Left ventricle myocardium inferior (tissue), 1 donor: ENCODE measurements at places on chromosomes 7 and 10.

GRCh38 chr7:129644634-129645230 lies 33.2 kb downstream of the NRF1 start:
- DNase-seq: no peak
- H3K4me3 ChIP-seq: no peak overlapping the region
- no peak overlapping the region for H3K27ac ChIP-seq
- H3K36me3 ChIP-seq: no peaks in the 10 kb centered on the region
- H3K27me3 ChIP-seq: no peaks in the 10 kb centered on the region

- no peaks in the 10 kb centered on the region for H3K4me1 ChIP-seq
- H3K27me3 ChIP-seq: peaks cover 23% of the 10 kb centered on the region
- peak; percentile 13 for DNase-seq
- no peak overlapping the region for H3K4me3 ChIP-seq
These were observed 20.5 kb downstream of the YKT6 start for GRCh38 chr7:44221231-44221791.

- H3K27me3 ChIP-seq: no peaks in the 10 kb centered on the region
- no peak overlapping the region for H3K27ac ChIP-seq
- DNase-seq: no peak
- peaks cover 5% of the 10 kb centered on the region for H3K4me1 ChIP-seq
- H3K4me3 ChIP-seq: no peak overlapping the region
These were observed 82.5 kb downstream of the RNLS start for GRCh38 chr10:88500656-88501055.

- H3K27me3 ChIP-seq: no peaks in the 10 kb centered on the region
- H3K36me3 ChIP-seq: no peaks in the 10 kb centered on the region
- H3K27ac ChIP-seq: peak overlapping the region; percentile 79
- peaks cover 78% of the 10 kb centered on the region for H3K4me1 ChIP-seq
- no peak for DNase-seq
These were observed 66.2 kb downstream of the CTBP2 start for GRCh38 chr10:125093974-125094705.

DNA sequence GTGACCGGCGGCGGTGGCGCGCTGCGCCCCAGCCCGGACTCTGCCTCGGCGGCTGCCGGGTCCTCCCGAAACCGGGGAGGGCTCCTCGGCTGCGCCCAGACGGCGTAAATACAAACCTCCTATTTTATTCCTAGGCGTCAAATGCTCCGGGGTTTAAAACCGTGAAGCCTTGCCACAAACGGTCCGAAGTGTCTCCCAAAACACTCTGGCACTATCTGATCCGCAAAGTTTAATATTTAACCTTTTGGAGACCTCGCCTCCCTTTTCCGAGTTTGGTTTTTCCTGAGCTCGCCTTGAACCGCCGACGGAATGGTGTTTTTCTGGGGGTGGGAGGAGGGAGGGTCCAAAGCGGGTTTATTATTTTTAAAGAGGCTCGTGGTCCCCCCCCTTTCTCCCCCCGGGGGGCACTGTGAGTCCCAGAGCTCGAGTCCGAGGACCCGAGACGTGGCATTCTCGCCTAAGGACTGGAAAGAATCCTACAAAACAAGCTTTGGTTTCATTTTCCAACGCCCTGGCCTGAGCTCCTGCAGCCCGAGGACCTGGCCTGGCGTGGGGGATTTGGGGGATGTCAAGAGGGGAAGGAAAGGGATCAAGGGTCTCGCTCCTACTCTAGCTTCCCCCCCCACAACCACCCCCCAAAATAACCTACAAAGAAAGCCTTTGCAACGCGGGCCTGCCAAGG lies 1.8 kb downstream of the TNRC18 start:
- no peaks in the 10 kb centered on the region for H3K36me3 ChIP-seq
- H3K27me3 ChIP-seq: no peaks in the 10 kb centered on the region
- H3K4me1 ChIP-seq: peaks cover 79% of the 10 kb centered on the region
- H3K27ac ChIP-seq: peak overlapping the region; percentile 100

DNA sequence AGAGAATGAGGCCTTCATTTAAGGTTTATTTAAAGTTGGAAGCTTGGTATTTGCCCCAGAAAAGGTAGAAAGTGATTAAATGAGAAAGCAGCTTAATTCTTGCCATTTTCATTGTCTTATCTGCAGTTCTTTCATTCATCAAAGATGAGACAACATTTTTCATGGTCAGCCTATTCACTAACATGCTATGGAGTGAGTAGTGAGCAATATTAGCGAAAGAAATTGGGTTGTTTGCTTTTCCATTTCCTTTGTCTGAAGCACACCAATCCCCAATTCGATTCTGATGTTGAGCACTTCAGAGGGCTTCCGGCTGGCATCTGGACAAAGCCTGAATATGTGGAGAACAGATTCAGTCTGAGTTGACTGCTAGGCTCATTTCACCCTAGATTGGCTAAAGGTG lies 317.2 kb downstream of the BBS9 start:
- DNase-seq: no peak
- peaks cover 6% of the 10 kb centered on the region for H3K4me1 ChIP-seq
- H3K27ac ChIP-seq: no peak overlapping the region

- no peaks in the 10 kb centered on the region for H3K36me3 ChIP-seq
- H3K4me1 ChIP-seq: peaks cover 2% of the 10 kb centered on the region
- H3K4me3 ChIP-seq: no peak overlapping the region
- H3K27me3 ChIP-seq: no peaks in the 10 kb centered on the region
- H3K27ac ChIP-seq: no peak overlapping the region
These were observed 150.8 kb upstream of the TMEM229A start for GRCh38 chr7:124183649-124184048.
